ENCODE measurements at places on chromosomes 3 and 15. TPM values are rescaled to one million over a fixed set of nuclear protein-coding genes. Genes with fewer than 3 reads are reported as not detected.

DNA sequence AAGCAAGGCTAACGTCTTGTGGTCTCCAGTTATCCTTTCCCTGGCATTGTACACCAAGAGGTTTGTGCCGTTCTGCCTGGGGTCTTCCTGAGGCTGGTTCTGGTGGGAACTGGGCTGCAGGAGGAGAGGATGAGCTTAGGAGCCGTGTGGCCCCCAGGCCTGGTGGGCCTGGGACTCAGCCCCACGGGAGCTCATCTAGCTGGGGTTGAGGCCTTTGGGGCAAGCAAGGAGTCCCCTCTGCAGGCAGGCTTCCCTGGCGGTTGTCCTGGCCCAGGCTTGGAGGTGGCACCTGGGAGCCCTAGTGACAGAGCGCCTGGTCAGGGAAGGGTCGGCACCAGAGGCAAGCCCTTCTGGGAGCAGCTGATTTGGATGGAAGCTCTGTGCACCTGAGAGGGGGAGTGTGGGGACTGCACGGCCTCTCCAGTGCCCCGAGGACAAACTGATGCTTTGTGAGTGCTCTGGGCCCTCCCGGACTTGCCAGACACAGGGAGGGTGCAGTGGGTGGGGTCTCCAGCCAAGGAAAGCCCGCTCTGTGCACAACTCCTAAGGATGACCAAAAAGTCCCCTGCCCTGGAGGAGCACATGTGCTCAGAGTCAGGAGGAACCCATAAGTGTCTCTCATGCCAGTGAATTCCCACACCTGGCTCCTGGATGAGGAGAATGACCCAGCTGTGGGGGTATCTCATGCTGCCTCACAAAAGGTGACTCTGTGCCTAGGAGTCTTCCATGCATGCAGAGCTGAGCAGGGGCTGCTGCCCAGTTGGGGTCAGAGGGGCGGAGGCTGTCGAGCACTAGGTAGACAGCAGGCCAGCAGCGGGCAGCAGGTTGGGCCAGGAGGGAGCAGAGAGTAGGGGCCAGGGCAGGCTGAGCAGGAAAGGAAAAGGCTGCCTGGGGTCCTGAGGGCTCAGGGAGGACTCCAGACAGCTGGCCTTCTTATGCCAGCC is 2.7 kb downstream of the PAK6 start:
- no peak for DNase-seq

GRCh38 chr3:104734627-104735026 is 632.1 kb upstream of the ALCAM start:
- DNase-seq = no peak

- DNase-seq = no peak
These were observed 93.4 kb downstream of the LRRK1 start for GRCh38 chr15:101012326-101013200.

Gene HEG1
- total RNA-seq = 62.1 TPM

Gene CAPN3
- 0.38 TPM for total RNA-seq

Measured in astrocyte (in vitro differentiated cells and primary cell).